SHP77 (cell line): ENCODE measurements at places on chromosomes 13 and 19.

- no peak for DNase-seq
Observed at GRCh38 chr19:8243146-8243545, 34.0 kb downstream of the CERS4 start.

DNA sequence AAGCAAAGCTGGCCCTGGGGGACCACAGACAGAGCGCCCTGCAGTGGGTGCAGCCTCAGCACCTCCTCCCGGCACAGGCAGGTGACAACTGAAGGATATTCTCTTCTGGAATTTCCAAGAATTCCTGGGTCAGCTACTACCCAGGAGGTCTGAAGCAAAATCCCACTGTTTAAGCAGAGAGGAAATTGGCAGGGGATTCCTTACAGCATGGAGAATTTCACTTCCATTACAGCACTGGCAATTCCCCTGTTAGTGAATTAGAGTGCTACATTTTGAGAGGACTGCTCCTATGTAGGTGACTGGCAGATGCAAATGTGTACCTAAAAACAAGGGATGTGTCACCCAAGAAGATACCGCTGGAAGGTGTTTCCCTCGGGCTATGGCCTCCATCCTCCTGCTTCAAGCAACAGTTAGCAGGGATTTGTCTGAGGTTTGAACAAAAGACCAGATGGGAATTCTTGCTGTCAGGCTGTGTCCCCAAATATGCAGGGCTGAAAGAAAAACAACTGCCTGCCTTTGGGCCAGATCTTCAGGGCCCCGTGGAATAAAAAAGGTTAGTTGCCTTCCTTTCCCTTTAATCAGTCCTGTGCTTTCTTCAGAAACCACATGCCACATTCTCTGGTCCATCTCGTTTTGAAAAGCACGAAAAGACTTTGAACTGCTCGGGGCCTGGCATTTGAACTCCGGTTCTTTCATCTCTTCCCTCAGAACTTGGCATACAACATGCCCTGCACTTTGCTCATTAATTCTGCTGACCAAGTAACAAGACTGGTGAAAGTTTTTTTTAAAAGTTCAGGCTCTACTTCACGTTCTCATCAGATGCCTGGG, 296.4 kb downstream of the DNAJC15 start:
- no peak for DNase-seq

DNA sequence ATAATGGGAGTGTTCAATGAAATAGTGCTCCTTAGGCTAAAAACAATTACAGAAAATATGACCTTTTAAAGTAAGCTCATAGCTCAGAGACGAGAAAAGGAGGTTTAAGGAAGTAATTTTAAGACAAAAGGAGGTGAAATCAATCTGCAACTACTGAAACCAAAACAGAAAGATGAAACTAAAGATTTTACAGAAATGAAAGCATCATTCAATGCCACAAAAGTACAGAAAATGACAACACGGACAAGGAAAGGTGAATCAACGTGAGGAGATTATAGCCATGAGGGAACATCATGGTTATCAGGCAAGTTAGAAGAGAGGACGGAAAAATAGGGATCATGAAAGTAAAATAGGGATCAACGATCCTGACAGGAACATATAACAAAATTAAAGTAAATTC, 745.2 kb downstream of the PCDH17 start:
- DNase-seq, result no peak

- no peak for DNase-seq
Observed at GRCh38 chr19:5870986-5871394, 650 bp upstream of the FUT5 start.

DNA sequence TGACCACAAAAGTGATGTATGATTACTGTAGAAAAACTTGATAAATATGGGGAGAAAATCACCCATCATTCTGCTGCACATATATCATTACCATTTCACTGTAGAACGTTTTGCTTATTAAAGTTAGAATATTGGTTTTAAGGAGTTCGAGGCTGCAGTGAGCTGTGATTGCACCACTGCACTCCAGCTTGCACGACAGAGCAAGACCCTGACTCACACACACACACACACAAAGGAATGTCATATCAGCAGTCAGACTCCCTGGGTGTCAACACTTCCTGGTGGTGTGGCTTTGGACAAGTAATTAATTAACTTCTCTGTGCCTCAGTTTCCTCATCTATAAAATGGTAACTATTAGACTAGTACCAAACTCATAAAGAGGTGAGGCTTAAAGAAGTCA, 11.3 kb upstream of the PNMA8A start:
- DNase-seq, result no peak

GRCh38 chr13:59834801-59835200, 328.9 kb downstream of the DIAPH3 start:
- no peak for DNase-seq

- DNase-seq, result no peak
Observed at GRCh38 chr13:25625414-25625813, 253.6 kb downstream of the ATP8A2 start.

DNA sequence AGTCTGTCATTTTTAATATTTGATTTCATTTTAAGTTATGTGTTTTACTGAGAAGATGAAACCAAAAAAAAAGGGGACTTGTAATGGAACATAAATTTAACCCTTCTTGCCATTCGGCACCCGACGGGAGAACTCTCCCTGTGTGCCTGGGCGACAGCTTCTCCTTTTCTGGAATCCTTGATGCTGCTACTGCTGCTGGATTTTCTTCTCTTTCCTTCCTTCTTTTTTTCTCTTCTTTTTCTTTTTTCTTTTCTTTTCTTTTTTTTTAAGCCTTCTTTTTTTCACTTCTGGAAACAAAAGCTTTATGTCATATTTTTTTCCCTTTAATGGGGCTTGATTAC, 11.1 kb upstream of the ZNF536 start:
- DNase-seq, result no peak

- DNase-seq, result no peak
Observed at GRCh38 chr13:19362946-19363510, 181.4 kb upstream of the TUBA3C start.

DNA sequence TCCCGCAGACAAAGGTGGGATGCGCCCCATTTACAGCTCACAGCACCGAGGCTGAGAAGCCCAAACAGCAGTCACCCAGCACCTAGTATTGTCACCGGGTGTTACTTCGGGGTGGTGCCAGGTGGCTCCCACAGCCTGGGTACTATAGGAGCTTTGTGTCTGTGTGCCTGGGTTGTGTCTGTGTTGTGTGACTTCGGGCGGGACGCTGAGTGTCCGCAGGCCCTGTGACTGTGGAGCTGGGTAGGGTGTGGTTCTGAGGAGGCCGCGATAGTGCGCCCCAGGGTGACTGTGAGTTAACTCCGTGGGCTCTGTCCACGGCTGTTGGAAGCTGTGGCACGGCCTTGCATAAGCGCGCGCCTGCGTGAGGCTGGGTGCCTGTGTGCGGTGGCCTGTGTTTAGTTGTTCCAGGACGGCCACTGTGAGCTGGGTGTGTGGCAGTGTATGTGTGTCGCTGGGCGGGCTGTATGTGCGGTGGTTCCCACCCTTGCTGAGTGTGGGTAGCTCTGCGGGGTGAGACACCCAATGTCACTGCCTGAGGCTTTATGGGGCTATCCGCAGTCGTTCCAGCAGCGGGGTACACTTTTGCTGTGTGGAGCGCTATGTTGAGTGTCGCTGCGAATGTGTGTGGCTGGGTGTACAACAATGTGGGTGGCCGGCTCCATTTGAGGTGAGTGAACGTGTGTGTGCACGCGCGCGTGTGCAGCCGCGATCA, 559 bp upstream of the SSBP4 start:
- DNase-seq, result no peak

DNA sequence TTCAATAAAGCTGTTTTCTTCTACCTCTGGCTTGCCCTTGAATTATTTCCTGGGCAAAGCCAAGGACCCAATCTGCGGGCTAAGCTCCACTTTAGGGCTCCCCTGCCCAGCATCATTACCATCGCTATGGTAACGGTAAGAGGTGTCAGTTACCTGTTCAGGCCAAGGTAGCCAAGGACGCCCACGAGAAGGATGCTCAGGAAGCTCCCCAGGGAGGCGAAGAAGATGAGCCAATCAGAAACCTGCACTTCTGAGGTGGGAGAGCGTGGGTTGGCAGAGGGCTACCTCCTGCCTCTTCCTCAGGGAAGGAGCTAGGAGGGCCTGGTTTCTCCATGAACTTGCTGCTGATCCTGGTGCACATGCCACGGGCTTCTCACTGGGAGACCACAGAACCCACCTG, 24.7 kb downstream of the IL12RB1 start:
- no peak for DNase-seq

DNA sequence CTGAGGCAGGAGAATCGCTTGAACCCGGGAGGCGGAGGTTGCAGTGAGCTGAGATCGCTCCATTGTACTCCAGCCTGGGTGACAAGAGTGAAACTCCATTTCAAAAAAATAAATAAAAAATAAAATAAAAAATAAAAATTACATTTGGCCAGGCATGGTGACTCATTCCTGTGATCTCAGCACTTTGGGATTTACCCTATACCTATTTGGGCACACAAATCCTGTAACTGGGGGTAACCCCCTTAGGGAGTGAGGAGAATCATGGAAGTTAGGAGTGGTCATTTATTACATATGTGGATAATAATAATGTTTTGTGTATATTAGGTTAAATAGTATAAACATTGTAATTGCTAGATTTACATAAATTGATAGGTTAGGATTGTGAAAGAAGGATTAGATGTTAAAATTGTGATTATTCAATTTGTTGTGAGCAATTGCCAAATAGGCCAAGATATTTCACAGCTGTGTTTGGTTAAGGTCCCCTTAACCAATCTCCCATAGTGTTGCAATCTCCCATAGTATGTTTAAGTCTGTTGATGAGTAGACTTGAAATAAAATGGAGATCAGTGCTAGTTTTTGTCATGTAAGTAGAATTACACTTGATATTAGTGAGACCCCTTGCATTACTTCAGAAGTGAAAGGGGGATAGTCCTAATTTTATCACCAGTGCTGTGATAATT, 30.7 kb downstream of the ZNF844 start:
- no peak for DNase-seq

DNA sequence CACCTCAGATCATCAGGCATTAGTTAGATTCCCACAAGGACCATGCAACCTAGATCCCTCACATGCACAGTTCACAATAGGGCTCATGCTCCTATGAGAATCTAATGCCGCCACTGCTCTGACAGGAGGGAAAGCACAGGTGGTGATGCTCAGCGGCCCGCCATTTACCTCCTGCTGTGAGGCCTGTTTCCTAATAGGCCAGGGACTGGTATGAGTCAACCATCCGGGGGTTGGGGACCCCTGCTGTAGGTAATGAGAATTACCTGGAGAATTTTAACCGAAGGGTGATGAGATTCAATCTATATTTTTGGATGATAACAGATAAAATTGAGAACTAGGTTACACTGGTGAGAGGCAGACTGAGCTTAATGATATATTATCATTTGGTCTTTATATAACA, 101.4 kb downstream of the LACC1 start:
- DNase-seq, result no peak

DNA sequence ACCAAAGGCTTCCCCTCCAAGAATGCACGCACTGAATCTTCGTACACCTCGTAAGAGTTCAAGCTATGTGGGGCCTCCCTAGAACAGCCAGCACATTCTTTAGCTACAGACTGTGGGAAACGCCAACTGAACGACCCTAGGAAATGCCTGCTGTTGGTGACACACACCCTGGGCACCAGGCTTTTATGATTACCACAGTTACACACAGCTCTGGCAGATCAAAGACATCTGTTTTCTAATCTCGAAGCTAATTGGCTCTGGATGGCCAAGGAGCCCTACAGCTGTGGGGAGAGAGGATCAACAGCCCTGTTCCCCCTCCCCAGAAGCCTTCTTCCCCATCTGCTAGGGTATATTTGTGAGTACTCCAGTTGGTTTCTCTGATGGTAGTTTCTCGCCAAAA, 123.0 kb downstream of the COL4A1 start:
- no peak for DNase-seq

DNA sequence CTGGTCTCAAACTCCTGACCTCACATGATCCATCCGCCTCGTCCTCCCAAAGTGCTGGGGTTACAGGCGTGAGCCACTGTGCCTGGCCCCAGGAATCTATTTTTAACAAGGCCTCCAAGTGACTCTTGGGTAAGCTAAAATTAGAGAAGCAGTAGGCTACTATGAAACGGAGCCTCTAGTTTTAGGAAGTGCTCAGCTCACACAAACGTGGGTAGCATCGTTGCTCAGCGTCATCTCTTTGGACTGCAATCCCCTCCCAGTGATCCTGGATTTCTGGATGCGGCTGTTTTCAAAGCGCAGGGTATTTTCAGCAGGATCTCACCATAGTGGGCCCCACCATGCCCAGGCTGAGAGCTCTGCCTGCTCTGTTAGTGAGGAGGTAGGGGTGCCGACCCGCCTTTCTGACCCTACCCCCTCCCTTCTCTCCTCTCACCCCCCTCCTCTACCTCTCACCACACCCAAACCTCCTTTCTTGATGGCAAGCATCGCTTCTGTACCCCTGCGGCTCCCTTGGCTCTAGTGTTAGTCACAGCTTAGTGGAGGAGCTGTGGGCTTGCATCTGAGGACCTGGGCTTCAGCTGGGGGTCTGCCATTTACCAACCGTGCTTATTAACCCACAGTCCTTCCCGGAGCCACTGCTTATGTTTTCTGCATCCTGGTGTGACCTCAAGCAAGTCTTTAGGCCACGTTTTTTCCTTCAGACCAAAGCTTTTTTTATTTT, 34.2 kb downstream of the GJA3 start:
- no peak for DNase-seq

- no peak for DNase-seq
Observed at GRCh38 chr19:46932346-46932745, 71.5 kb downstream of the ARHGAP35 start.

GRCh38 chr13:24243302-24243701, 66.1 kb upstream of the C1QTNF9 start:
- DNase-seq, result no peak

GRCh38 chr13:80751854-80752253, 410.9 kb upstream of the SPRY2 start:
- DNase-seq, result no peak

GRCh38 chr19:788686-788982, 8.6 kb upstream of the PTBP1 start:
- no peak for DNase-seq

DNA sequence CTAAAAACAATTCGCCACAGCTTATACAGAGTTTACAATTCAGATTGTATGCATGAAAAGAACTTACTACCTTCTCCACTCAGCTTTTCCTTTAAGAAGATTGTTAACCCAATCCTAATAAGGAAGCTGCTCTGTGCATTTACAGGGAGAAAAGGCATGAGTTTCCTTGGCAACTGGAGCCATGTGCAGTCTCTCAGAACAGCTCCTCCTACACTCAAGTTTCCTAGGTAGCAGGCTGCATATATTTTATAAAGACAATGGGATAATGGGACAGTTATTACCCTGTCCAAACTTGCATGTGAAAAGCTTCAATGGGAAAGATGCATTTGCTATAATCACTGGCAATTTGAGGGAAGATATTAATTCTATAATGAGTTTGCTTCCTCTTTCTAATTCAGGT, 125.5 kb upstream of the TRPC4 start:
- no peak for DNase-seq

- no peak for DNase-seq
Observed at GRCh38 chr13:49305792-49306425, 58.2 kb downstream of the CDADC1 start.

- DNase-seq, result no peak
Observed at GRCh38 chr19:51325161-51325976, 13.9 kb downstream of the IGLON5 start.

DNA sequence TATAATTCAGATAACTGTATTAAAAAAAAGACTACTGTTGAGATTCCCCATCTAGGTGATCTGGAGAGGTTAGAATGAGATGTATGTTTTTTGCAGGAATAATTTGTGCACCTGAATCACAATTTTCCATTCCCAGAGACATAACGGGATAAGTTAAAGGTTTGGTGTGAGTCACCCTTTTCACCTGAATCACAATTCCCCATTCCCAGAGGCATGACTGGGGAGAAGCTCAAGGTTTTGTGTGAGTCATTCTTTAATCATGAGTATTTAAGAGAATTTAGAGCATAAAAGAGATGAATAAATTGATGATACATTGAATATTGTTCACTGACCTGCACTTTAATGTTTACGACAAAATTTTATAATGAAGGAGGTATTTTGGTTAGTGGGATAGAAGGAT, 9.0 kb downstream of the OR7A5 start:
- no peak for DNase-seq
